ENCODE measurements at places on chromosomes 5 and 9. TPM values are rescaled to one million over a fixed set of nuclear protein-coding genes. Genes with fewer than 3 reads are reported as not detected.

DNA sequence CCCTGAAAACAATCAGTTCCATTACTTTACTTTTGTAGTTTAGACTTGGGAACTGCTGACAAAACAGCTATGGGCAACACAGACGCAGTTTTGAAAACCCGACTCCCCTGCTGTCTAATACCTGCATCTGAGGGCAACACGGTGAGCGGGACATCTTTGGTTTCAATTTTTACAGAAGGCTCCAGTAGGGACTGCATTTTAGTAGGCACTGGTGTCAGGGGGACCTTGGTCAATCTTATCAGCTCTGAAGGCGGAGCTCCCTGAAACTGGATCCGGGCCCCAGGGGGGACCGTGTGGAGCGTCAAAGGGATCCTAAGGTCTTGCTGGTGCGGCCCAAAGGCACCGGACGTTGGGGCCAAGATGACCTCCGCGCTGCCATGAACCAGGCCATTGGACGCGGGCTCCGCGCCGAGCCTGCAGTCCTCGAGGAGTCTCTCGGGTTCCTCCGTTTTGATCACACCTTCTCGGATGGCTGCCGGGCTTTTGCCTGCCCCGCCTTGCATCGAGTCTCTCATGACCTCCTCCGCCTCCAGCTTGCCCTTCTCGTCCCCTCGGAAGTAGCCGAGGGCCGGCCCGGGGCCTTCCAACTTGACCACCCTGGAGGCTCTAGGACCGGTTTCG, 1.1 kb downstream of the SOX30 start:
- DNase-seq = no peak

DNA sequence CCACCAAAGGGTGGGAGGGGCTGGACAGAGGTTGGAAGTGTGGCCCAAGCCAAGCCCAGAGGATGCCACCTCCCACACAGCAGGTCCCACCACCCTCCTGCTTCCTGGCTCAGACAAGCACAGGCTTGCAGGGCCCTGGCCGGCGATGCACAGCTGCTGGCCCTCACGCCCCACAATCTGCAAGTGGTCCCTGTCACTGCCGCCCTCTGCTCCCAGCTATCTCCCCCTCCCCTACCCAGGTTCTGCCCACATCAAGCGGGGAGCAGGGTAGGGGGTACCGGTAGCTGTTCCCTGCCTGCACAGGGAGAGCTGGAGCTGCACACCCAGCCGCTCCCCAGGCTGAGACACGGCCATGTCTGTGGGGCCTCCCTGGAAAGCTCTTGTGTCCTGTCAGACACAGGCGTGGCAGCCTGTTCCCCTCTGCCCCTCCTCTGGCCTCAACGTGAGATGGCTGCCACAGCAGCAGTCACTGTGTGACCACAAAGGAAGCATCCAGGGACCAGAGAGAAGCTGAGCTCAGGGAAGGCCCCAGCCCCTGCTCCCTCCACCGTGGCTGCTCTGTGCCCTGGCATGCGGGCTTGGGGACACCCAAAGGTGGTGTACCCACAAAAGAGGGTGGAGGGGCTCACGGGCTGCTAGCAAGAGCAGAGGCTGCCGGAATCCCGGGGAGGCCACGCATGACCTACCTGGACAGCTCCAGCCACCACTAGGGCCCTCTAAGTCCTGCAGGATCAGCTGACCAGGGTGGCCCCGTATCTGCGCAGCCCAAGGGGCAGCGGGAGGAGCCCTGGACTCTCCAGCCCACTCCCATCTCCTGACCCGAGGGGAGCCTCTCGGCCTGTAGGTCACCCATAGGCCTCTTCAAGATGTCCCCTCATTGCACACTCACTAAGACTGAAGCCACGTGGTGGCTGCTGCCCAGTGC, 10.9 kb upstream of the ZDHHC11 start:
- no peak for DNase-seq

- DNase-seq = no peak
These were observed 363.7 kb downstream of the CSNK1G3 start for GRCh38 chr5:123875561-123876275.

The NUP214 gene
- total RNA-seq = 46.4 TPM

The AGXT2 gene
- not detected for total RNA-seq

GRCh38 chr5:43290726-43291125, 22.5 kb downstream of the HMGCS1 start:
- no peak for DNase-seq

The HDAC3 gene
- total RNA-seq = 110 TPM

GRCh38 chr5:170142196-170142595, 36.5 kb downstream of the FOXI1 start:
- DNase-seq = no peak

The PCDHB13 gene
- total RNA-seq = not detected

DNA sequence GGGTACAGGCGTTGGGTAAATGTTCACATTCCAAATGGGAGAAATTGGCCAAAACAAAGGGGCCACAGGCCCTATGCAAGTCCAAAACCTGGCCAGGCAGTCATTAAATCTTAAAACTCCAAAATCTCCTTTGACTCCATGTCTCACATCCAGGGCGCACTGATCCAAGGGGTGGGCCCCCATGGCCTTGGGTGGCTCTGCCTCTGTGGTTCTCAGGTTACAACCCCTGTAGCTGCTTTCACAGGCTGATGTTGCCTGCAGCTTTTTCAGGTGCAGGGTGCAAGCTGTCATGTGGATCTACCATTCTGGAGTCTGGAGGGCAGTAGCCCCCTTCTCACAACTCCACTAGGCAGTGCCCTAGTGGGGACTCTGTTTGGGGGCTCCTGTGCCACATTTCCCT, 44.8 kb downstream of the NLN start:
- no peak for DNase-seq

GRCh38 chr5:34042321-34042720, 692 bp downstream of the C1QTNF3 start:
- no peak for DNase-seq

The CD74 gene
- total RNA-seq = 249 TPM

The FST gene
- total RNA-seq = not detected

GRCh38 chr9:135490980-135491464, 9.5 kb upstream of the MRPS2 start:
- no peak for DNase-seq

The NPR2 gene
- 16.2 TPM for total RNA-seq

DNA sequence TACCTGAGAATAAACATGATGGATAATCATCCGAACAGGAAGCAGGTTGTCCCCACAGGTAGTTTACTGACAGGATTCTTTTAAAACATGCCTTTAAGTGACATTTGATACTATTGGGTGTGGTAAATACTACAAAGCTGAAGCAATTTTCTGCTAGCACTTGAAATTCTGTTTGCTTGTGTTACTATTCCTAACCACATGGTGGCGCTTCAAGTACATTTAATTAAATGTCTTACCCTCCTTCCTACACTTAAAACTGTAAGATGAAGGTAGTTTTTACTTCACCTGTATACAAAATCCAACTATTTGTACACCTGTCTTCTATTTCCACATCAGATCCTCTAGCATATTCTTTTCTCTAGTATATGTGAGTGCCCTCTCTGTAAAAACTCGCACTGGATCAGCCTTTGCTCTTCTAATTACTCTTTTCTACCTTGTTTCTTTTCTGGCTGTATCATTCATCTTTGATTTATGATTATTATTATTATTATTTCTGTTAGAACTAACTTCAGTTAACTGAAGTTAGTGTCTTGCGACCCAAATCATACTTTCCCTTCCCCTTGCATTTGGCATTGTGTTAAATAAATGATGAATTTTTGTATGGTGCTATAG, 18.4 kb downstream of the SLC25A46 start:
- DNase-seq = peak; percentile 22

- DNase-seq = no peak
These were observed 28.4 kb downstream of the ELP1 start for GRCh38 chr9:108905494-108905893.

DNA sequence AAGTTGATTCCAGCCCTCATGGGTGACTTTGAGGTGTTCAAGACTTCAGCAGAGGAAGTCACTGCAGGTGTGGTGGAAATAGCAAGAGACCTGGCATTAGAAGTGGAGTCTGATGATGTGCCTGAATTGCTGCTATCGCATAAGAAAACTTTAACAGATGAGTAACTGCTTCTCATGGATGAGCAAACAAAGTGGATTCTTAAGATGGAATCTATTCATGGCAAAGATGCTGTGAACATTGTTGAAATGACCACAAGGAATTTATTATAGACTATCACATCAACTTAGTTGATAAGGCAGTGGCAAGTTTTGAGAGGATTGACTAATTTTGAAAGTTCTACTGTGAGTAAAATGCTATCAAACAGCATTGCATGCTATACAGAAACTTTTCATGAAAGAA, 17.1 kb upstream of the POU4F3 start:
- no peak for DNase-seq

DNA sequence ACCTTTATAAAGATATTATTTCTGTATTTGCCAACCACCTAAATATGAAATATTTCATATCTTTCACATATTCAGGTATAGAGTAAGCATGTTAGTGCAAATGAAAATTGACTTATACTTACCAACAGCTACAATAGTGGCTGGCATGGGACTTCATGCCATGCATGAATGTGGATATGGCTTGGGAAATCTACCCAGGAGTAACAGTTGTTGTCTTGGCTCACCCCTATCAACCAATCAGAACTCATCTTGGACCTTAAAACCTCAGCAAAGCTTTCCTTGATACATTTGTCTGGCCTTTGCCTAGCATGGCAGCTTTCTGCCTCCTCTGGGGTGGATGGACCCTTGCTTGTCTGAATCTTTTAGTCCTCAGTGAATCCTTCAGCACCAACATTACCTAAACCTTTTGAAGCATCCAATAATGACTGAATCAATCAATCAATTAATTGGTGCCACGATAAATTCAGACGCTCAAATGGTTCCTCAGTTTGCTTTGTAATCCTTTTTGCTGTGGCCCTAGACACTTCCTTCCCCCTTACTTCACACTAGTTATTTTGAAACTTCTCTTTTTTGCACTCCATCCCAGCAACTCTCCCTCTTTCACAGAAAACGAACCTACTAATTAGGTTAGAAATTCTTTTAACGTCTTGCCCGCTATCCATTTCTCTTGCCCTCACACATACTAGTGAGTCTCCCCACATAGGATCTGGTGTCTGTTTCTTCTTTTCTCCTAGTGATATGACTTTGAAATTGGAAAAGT, 132.3 kb upstream of the ZNF608 start:
- DNase-seq = no peak

The PROB1 gene
- total RNA-seq = 3.3 TPM

- peak; percentile 67 for DNase-seq
These were observed 44.8 kb downstream of the PARP8 start for GRCh38 chr5:50711280-50711679.

GRCh38 chr5:20032896-20033295, 44.9 kb upstream of the CDH18 start:
- no peak for DNase-seq

GRCh38 chr5:127571314-127572131, 54.1 kb downstream of the PRRC1 start:
- no peak for DNase-seq

DNA sequence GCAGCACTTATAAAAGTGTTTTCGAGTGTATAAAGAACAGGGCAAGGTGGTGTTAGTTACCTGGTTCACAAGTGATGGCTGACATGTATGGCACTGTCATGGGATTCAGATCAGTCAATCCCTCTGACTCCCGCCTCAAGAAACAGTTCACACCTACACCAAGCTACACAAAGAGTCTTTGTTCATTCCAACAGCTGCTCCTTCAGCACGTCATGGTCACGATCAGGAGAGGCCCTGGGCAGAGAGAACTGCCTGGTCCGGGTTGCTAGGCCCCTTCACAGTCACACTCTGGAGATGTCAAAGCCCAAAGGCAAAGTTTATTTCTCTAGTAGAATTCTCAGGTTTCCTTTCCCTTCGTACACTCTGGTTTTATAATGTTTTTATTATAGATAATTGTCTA, 426.7 kb downstream of the ZSWIM6 start:
- DNase-seq = no peak

The C9 gene
- not detected for total RNA-seq

DNA sequence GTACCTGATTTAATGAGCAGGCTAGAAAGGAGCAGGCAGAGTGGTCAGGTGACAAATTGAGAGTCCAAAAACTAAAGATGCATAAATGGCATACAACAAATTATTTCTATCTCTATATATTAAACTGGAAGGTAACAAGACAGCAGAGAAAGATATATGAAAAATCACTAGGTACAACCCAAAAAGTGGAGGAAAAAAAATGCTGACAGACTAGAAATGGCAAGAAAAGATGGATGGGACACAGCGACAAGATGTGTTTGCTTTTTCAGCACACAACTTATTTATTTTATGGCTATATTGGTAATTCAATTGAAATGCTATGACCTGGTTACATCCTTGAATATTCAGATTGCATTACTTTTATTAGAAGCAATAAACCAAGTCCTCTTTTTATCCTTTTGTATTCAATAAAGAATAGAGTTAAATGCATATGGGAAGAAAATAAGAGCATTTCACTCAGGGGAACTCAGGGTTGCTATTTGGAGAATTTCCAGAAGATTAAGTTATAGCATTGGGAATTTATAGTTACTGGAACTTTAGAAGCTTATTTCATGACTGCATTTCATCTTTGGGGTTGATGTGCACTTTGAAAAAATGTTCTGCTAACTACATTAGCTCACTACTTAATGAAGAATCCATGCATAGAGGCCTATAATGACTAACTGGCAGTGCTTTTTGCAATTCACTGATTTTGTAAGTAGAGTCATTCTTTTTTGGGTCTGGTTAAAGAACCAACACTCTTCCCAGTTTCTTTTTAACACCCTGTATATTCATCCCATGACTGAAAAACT, 566.6 kb upstream of the TUSC1 start:
- no peak for DNase-seq

The C5orf58 gene
- total RNA-seq = not detected

DNA sequence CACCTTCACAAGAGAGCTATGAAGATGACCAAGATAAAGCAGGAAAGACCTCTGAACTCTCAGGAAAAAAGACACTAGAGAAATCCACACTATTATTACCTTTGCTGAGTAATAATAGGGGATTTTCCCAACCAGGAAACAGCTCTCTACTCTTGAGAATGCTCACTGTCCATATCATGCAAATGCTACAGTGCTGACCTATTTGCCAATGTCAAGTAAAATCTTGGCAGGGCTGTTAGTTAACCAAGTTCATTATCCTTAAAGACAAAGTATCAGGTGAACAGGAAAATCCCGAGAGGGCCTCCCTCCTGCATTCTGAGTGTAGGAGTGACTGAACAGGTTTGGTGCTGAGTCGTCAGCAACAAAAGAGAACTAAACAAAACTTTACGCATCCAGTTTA, 306.6 kb downstream of the ACTL7B start:
- DNase-seq = no peak

DNA sequence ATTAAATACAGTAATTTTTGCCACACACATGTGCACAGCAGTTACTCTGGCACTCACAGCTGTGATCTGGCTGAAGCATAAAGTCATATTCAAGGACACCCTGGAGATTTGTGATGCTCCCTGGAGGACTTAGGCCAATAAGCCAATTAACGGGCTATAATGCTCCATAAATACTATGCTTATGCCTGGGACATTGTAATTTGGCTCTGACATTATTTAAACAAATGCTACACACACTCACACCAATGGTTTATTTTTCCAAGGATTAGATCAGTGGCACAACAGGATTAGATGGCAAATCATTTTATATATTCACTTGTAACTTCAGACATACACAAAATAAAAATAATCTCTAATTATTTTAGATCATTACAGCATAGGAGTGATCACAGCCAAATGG, 111.2 kb downstream of the LMNB1 start:
- DNase-seq = no peak

The ARID3C gene
- 1.6 TPM for total RNA-seq

The IFNK gene
- not detected for total RNA-seq

Measured in activated naive CD4-positive, alpha-beta T cell treated with anti-CD3 and anti-CD28 coated beads, Interleukin-2, amount 50 U/mL, for 72 hours (primary cell).